ENCODE measurements at places on chromosomes 1 and 21. TPM values are rescaled to one million over a fixed set of nuclear protein-coding genes. Genes with fewer than 3 reads are reported as not detected.
A peak's percentile ranks its signal among the peaks of the same experiment; 100 is the strongest.

Gene PSEN2
- polyA plus RNA-seq, result 17.7 TPM

DNA sequence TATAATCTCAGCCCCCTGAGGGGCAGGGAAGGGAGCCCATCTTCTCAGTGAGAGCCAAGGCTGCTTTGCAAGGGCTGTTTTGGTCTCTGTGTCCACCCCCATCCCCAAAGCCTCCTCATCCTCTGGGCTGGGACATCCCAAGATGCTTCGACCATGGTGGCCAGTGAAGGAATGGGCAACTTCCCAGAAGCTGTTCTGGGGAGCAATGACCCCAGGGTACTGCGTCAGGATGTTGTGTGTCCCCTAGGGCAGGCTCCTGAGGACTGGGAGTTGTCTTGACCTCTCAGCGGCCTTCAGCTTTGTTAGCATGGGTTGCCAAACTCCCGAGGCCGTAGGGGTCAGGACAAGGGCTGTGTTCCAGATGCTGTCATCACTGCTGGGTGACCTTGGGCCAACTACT is 238.4 kb upstream of the POU3F1 start:
- no peak for DNase-seq

DNA sequence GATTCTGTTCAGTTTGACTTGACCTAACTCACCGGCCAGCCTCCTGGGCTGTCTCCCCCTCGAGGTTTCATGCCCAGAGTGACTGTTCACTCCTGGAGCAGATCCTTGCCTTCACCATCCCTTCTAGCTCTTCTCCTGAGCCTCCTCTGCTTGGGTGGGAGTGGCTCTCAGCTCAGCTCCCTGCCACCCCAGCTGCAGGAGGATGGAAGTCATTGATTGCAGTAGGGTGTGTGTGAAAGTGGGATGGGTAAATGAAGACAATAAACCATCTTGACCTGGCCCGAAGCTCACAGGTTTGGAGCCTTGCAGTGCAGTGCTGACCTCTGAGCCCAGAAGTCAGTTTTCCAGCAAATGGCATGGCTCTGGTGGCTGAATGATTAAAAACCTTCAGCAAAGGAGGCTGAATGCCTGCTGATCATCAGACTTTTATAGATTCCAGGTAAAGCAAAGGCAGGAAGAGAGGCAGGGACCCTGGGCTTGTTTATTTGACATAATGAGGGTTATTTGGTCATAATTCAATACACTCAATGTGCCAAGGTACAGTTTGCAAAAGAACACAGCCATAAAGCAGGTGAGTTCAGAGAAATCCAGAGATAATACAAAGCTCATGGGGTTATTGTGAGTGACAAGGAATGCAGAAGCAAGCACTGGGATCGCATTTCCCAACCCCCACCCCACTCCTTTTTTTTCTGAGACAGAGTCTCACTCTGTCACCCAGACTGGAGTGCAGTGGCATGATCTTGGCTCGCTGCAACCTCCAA is 17.5 kb upstream of the TFF3 start:
- DNase-seq, result no peak

Gene RNF2
- polyA plus RNA-seq, result 56.5 TPM

Gene MROH9
- not detected for polyA plus RNA-seq

- no peak for DNase-seq
Observed at GRCh38 chr1:17436380-17437174, 2.9 kb downstream of the RCC2 start.

Gene MYBPH
- 0.21 TPM for polyA plus RNA-seq

- no peak for DNase-seq
Observed at GRCh38 chr1:30950053-30950452, 41.5 kb upstream of the SDC3 start.

DNA sequence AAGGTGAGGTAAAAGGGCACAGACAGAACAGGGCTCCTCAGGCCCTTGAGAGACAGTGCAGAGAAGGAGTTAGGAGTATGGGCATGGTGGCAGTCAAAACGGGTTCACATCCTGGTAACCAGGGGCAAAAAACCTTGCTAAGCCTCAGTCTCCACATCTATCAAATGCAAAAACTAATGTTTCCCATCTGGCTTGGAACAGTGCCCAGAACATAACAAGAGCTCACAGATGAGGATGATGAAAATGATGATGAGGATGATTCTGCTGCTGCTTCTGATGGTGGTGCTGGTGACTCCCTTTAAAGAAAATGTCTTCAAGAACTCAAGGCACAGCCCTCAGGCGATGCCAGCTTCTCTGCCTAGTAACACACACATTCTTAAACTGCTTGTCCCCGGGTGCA is 24.1 kb downstream of the HHIPL2 start:
- no peak for DNase-seq

Gene KRTAP10-8
- not detected for polyA plus RNA-seq

GRCh38 chr1:117128323-117129079 is 7.0 kb upstream of the TRIM45 start:
- no peak for DNase-seq

GRCh38 chr1:30475201-30475600 is 248.2 kb downstream of the MATN1 start:
- DNase-seq, result no peak

DNA sequence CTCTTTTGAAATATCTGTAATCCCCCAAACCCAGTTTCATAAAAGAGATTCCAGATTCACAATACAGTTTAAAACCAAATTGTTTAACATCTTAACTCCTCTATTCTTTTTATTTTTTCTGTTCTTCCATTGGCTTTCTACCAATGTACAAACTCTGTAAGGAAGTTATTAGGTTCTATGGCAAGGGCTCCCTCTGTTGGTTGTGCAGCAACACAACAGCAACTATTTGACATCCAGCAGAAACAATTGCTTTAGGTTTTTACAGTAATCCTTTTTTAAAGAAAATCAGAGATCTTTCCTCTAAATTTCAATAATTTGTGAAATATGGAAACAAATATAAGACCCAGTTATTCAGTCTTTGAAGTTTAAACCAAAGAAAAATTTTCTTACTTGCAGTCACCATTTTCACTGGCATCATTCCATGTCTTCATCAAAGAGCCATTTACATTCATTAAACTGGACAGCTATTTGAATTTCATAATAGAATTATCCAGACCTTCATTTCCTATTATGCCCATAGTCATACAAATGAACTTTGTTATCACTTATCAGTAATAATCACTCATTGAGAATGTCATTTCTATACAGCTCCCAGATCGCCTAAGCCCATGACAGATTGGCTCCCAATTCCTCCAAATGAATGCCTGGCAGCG is 46.5 kb upstream of the RNF11 start:
- DNase-seq, result peak; percentile 40

Gene CACHD1
- polyA plus RNA-seq, result 55.2 TPM

DNA sequence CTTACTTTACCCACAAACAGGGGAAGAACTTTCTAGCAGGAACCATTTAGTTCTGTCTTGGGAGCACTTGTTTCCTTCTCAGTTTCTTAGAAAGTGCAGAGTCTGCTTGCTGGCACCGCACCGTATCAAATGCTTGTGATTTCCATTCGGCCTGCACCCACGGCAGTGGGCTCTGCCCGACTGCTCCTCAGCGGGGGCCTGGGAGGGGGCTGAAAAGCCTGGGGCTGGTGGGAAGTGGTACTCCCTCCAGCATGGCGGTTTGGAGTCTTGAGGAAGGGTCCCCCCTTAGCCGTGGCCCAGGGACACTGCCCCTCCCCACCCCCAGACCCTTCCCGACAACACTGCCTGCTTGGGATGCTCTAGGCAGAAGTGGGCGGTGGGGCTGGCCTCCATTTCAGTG is 57.0 kb downstream of the KIF26B start:
- DNase-seq, result no peak
